ENCODE measurements at places on chromosomes 6 and 20.
A peak's percentile ranks its signal among the peaks of the same experiment; 100 is the strongest.

DNA sequence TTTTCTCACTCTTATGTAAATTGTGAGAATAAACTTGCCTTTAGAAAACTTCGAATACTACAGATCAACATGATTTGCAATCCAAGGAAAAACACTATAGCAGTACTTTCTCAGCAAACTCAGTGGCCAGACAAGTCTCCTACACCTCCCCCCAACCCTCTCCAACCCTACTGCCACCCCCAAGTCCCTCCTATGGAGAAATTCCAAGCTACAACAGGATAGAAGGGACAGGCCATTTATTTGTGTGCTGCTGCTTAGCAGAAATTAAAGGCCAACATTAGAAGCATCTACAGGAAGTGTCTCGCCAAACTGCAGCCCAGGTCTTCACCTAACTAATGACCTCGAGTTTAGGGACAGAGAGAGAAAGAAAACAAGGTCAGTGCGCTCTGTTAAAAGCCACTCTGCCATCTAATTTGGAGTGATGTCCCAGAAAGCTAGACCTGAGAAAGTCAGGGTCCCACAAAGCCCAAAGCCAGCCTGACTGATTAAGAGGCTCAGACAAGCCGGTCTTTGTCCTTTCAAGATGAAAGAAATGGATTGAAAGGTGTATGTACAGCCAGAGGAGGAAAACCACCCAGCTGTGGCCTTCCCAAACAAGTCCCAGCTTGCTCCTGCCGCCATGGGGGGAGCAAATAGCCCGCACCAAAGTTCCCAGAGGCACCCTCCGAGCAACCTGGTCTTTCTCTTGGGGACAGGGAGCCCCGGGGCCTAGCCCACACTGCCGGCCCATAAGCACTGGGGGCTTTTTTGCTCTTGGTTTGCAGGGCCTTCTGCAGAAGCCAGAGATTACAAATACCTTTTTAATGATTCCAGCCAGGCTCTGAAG is 3.4 kb downstream of the BMP7 start:
- no peak for DNase-seq

DNA sequence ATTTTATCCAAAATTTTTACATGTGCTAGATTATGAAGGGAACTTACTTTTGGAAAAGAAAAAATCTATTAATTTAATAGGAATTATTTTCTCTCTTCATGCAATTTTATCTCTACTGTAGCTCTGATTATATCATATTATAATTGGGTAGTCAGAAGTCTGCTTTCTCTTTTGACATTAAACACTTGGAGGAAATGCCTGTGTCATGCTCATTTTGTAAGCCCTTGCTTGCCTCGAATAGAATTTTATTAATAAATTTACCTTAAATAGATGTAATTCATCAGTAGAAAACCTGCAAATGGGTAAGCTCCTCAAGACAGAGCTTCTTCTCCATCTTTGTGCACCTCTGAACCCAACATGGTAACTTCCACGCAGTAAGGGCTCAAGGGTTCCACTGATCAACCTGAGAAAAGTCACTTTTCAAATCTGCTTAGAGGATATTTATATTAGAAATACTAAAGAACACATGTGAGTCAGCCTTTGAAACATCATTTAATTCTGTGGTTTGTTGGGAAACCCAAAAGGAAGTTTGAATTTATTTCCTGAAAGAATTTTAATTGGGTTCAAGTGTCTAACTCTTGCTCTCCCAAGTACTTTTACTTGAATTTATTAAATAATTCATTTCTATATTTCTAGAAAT is 266.0 kb downstream of the ALDH8A1 start:
- no peak for DNase-seq

DNA sequence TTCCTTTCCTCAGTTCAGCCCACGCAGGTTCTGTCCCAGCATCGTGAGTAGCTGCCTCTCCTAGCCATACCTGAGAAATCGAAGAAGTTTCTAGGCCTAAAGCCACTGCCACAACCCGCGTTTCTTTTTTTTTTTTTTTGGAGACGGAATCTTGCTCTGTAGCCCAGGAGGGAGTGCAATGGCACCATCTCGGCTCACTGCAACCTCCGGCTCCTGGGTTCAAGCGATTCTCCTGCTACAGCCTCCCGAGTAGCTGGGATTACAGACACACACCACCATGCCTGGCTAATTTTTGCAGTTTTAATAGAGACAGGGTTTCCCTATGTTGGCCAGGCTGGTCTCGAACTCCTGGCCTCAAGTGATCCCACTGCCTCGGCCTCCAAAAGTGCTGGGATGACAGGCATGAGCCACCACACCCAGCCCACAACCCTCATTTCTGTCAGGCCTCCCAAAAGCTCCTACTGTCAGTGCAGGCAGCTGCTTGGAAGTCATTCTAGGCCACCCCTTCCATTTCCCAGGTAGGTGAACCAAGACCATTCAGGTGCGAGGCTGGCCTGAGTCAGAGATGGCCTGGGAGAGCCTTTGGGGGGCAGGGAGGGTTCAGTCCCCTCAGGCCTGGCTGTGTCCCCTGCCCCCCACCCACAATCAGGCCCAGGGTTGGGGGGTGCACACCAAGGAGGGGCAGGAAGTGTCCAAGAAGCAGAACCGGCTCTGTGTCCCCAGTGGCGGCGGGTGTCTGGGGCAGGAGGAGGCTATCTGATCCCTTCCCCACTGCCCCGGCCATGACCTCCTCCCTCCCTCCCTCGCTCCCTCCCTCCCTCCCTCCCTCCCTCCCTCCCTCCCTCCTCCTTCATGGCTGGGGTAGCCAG is 47.2 kb downstream of the NOL4L start:
- DNase-seq: peak; percentile 58

DNA sequence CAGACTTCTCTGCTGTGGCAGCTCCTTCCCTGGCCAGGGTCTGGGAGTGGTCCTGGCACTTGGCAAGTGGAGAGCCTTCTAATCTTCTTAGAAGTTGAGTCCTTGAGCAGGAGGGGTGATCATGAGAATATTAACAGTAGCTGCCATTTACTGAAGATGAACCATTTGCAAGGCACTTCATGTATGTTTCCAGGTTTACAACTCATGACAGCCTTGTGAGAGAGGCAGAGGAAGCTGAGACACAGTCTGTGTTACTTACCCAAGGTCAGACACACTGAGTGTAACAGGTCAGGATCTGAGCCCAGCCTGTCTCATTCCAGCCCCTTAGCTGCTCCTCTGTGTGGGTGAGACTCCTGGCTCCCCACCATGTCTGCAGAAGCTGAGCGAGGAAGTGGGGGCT is 45.5 kb upstream of the SRF start:
- no peak for DNase-seq

- DNase-seq: no peak
Measured at GRCh38 chr6:161493576-161494118, 219.8 kb upstream of the AGPAT4 start.

DNA sequence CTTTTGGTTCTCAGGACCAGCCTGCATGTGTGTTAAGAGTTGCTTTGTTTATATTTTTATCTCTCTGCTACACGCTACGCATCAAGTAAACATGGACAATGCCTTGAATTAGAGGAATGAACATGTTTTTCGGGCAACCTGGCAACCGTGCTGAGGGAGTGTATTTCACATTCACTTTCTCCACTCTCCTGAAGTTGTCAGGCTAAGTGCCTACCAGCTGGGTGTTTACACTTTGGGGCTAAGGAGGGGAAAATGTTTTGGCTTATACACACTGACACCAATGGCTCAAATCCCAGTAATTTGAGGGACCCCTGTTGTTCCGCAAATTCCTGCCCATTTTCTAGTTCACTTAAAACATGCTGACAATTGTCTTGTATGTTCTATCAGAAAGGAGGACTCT is 141.5 kb upstream of the PDE7B start:
- DNase-seq: no peak

Measured in femur (tissue), 1 donor.